ENCODE measurements at places on chromosomes 4 and X.

DNA sequence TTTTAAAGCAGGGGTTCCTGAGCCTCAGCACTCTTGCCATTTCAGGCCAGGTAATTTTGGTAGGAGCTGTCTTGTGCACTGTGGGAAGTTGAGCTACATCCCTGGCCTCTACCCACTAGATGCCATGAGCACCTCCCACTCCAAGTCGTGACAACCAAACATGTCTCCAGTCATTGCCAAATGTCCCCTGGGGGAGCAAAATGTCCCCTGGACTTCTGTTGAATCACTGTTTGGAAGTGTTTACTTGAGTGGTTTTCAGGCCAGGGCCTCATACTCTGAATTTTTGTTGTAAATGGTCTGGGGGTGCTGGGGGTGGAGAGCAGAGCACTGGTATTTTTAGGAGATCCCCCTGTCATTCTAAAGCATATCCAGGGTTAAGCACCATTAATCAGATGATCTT is 3.2 kb downstream of the PDK3 start:
- DNase-seq = no peak

DNA sequence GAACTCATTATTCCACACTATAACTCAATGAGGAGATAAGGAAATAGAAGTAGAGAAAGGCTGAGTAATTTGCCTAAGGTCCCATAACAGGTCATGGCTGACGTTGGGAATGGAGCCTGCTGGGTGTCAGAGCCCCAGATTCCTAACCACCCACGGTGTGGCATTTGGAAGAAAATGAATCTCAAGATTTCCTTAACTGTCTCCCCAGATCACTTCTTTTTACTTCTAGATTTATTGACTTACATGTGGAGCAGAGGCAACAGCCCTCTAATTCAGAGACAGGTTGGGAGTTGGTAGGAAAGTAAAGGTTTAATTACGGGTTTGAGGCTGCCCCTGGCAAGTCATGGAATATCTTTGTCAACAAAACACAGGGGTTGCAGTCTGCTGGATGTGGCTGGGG is 134.0 kb downstream of the ARHGAP10 start:
- no peak for DNase-seq

DNA sequence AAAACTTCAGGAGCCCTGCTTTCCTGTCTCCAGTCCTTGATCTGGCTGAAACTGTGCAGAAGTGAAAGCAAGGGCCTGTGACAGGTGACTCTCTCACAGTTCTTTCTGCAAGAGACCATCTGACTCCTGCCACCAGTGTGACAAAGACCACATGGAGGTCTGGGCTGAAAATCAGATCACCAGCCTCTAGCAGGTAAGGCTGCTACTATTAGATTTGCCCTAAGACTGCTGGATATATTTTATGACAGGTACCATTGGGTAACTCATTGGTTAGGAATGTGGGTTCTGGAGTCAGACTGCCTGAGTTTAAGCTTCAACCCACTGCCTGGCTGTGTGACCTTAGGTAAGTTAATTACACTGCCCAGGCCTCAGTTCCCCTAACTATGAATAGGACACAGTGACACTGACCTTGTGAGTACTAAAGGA is 163.3 kb upstream of the SLC7A11 start:
- no peak for DNase-seq

- DNase-seq = no peak
These were observed 15.3 kb downstream of the TMEM175 start for GRCh38 chr4:947491-947971.

- DNase-seq = no peak
These were observed 175.6 kb downstream of the FBXO8 start for GRCh38 chr4:174107746-174108354.

DNA sequence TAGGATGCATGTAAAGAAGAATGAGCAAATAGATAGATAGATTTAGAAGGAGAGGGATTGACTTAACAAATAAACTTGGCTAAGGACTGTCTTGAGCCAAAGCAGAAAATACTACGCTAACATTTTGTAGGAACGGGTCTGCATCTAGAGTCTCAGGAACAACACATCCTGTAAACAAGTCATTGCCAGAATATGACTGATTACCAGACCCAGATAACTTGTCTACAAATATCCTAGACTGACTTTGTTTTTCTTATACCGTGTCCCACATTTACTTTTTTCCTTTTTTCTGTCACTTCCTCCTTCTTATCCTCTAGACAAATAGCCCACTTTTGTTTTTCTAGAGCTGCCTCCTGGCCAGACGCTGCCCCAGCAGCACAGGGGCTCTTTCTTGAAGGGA is 393.6 kb downstream of the PDGFC start:
- no peak for DNase-seq

GRCh38 chr4:154590329-154591006 is at the start of gene FGA:
TSS of gene FGA (minus strand) at chr4:154590742. CDS start at chr4:154590687, 55 bp downstream.
- DNase-seq = no peak

DNA sequence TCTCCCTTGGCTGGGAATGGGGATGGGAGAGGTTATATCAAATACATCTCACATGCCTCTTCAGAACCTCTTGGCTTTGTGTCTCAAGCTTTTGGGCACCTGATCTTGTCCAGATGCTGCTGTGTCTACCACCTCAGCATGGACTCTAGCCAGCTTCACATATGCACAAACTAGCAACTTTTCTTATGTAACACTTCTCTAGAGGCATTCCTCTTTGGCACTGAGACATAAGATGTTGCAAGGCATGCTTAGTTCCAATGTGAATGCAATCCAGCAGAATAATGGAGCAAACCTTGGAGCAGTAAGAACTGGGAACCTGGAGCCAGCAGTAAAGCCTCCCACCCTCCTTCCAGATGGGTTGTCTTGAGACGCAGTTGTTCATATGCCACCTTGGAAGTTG is 113.4 kb upstream of the TMEM47 start:
- no peak for DNase-seq

DNA sequence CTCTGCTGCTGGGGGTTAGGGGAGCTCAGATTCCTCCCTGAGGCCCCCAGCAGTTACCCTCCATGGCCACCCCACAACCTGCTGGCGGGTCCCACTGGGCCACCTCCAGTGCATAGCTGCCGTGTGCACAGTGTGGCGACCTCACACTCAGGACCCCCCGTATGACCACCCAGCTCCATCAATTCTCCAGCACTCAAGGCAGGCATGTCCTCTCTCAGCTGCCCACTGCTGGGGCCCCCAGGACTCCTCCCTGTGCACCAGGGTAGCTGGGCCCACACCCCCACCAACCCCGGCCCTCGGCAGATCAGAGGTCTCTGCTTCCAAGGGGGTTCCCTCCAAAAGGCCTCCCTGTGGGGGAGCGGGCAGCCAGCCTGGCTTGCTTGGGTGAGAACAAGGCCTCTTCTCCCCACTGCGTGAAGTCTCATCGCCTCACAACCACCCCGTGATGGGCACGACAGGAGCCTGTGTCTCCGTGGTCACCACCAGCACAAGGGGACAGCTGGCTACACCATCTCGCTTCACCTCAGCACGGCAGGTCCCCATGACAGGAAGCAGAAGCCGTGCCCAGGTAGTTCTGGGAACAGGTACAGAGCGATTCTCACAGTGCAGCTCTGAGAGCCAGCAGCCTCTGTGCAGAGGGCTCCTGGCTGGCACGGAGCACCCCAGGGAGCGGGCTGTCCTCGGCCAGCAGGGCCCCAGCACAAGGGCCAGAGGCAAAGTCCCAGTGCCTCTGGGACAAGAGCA is 4.6 kb upstream of the HAUS3 start:
- no peak for DNase-seq
